ENCODE measurements at places on chromosomes 11 and 22.

DNA sequence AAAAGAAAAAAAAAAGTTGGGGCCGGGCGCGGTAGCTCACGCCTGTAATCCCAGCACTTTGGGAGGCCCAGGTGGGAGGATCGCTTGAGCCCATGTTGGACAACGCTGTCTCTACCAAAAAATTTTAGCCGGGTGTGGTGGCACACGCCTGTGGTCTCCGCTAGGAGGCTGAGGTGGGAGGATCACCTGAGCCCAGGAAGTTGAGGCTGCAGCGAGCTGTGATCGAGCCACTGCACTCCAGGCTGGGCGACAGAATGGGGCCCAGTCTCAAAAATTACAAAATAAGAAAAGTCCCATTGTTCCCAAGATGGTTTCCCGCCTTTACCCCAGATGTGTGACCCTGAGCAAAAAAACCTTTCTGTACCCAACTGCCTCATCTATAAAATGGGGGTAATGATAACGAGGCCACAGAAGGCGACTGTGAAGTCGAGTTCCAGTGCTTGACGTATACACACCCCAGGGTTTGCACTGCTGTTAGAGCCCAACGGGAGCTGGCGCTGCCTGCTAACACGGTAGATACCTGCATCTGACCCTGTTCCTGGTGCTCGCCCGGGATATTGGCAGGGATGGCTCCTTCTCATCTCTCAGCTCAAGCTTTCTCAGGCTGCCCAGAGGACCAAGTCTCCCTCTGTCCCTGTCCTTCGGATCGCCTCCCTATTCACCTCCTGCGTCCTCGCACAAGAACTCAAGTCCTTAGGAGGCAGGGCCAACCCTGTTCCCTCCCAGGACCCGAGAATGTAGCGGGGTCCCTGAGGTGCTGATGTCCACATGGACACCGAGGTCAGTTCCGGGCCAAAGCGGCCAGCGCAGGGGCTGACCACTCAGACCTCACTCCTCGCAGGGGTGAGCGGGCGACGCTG, 1.1 kb upstream of the RPLP2 start:
- DNase-seq = no peak

GRCh38 chr11:65278356-65278755, 16.6 kb downstream of the POLA2 start:
- DNase-seq = no peak

GRCh38 chr22:36449596-36450175, 31.8 kb downstream of the TXN2 start:
- no peak for DNase-seq

DNA sequence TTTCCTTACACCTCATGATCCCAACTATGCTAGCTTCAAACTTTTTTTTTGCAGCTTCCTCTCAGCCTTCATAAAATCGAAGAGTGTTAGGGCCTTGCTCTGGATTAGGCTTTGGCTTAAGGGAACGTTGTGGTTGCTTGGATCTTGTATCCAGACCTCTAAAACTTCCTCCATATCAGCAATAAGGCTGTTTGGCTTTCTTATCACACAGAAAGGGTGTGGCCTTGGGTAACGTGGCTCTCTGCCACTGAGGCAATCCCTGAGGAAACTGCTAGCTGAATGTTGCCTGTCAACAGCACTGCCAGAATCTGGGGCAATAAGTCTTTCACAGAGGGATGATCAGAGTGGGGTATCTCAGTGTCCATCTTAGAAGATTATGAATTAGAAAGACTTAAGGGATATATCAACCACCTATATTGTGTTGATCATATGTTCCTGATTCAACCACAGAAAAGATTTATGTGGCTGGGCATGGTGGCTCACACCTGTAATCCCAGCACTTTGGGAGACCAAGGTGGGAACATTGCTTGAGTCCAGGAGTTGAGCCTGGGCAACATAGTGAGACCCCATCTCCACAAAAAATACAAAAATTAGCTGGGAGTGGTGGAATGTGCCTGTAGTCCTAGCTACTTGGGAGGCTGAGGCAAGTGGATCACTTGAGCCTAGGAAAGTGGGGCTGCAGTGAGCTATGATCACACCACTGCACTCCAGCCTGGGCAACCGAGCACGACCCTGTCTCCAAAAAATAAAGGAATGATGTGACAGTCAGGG, 12.5 kb upstream of the CUL5 start:
- no peak for DNase-seq

DNA sequence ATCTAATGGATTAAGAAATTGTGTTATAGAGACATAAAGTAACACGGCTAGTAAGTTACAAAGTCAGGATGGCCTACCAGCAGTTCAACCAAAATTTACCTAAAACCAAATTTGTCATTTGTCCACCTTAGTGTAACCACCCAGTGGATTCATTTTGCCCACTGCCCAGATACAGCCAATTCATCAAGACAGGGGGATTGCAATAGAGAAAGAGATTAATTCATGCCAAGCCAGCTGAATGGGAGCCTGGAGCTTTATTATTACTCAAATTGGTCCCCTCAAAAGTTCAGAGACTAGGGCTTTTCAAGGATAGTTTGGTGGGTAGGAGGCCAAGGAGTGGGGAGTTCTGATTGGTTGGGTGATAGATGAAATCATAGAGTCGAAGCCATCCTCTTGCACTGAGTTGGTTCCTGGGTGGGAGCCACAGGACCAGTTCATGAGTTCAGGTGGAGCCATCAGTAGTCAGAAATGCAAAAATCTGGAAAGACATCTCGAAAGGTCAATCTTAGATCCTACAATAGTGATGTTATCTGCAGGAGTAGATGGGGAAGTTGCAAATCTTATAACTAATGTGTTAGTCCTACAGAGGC, 304.2 kb upstream of the CADM1 start:
- DNase-seq = no peak

DNA sequence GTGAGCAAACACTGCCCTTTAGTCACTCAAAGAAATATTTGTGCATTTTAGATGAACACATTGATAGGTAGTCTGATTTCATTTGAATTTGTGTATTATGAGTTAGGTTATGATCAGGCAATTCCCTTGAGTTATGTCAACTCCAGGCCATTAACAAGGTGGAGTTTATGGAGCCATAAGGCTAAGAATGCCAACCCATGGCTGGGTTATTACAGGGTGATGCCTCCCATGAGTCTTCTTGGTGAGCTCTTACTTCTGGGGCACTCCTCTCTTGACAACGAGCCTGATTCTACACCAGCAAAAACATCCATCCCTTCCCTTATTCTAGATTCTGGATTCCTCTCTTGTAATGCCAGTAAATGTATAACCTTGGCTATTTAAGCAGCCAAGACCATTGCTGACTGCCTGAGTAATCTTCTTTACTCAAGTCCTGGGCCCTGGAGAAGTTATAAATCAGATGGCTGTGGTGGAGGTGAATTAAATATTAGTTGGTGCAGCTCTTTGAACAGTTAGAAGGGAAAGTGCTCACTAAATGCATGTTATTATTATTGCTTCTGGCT, 645.7 kb upstream of the TENM4 start:
- DNase-seq = no peak

Measured in iPS-NIHi11 (cell line).